ENCODE measurements at places on chromosomes 3 and 15.

- DNase-seq: no peak
Measured at GRCh38 chr3:40546816-40547215, 22.1 kb downstream of the ZNF621 start.

- no peak for DNase-seq
Measured at GRCh38 chr3:171915275-171915674, 72.1 kb downstream of the TMEM212 start.

DNA sequence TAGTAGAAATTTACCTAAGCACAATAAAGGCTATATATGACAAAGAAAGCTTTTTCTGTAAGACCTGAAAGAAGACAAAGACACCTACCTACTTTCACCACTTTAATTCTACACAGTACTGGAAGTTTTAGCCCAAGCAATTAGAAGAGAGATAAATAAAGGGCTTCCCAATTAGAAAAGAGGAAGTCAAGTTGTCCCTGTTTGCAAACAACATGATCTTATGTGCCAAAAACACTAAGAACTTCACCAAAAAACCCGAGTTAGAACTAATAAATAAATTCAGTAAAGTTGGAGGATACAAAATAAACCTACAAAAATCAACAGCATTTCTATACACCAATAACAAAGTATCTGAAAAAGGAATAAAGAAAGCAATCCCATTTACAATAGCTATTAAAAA is 190.9 kb downstream of the NR2F2 start:
- no peak for DNase-seq

GRCh38 chr3:113265231-113265630 is 53.9 kb downstream of the BOC start:
- no peak for DNase-seq

DNA sequence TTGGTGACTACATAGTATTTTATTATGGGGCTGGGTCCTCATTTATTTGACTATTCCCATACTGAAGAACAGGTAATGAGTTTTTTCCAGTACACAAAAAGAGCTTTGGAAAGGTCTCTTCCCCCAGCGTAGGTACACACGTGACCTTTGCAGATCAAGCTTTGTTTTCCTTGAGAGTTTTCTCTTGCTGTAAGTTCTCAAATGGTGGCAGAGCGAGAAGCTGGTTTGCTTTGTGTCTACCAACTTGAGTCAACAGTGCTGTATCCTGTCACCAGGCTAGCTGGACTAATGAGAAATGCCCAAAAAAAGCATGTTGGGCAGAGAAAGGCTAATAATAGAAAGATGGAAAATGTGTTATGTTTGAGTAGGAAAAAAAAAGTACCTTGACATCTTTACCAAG is 21.7 kb downstream of the GXYLT2 start:
- no peak for DNase-seq

DNA sequence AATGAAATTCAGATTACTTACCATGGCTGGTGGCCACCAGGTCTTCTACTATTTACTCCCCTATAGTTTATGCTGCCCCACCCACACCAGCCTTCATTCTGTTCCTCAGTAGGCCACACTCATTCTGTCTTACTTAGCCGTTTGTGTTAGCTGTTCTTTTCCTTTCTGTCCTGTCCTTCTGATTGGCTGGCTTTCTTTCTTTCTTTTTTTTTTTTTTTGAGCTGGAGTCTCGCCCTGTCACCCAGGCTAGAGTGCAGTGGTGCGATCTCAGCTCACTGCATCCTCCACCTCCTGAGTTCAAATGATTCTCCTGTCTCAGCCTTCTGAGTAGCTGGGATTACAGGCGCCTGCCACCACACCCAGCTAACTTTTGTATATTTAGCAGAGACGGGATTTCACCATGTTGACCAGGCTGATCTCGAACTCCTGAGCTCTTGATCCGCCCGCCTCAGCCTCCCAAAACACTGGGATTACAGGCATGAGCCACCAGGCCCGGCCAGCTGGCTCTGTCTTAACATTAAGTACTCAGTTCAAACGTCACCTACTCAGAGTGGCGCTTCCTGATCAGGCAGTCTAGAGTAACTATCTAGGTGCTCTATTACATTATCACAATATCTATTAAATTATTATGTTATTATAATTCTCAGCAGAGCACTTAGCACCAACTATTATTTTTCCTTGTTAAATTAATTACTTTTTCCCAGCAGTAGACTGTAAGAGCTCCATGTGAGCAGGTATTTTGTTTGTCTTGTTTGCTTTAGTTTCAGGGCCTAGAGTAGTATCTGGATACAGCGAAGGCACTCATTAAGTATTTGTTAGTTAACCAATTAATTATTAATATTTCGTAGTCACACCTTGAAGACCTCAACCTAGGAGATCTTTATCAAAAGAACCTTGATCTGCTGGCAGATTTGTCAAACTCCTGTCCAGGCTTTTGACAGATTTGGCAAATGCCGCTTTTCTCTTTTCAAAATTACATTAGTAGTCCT is 6.4 kb downstream of the CMSS1 start:
- peak; percentile 13 for DNase-seq

All from NCI-H524 treated with DMSO at 0.1 percent for 48 hours (cell line).